ENCODE measurements at places on chromosomes 7 and 10.

GRCh38 chr7:35356495-35356894 is 102.6 kb upstream of the TBX20 start:
- no peak for DNase-seq

- DNase-seq: no peak
Observed at GRCh38 chr10:70176441-70176840, 6.1 kb upstream of the SAR1A start.

- no peak for DNase-seq
Observed at GRCh38 chr10:132659206-132660091, 121.9 kb downstream of the INPP5A start.

GRCh38 chr10:110354322-110354766 is 49.6 kb upstream of the SMNDC1 start:
- DNase-seq: peak; percentile 78

GRCh38 chr10:51233337-51234100 is 159.2 kb downstream of the PRKG1 start:
- DNase-seq: no peak

DNA sequence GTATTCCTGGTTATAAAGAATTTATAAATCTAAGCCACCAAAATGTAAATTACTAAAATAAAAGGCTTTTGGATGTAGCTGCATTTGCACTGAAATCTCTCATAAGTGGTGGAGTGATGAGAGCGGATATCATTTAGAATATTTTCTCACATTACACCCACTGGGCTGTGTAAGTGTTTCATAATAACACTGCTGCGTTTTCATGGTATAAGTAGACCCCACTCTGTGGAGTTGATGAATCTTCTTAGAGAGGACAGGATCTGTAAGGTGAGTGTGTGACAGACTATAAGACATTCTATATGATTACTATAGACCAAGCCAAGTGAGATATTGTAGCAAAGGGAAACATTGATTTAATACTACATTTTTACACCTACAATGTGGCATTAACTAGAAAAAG is 1024.1 kb upstream of the LRRN3 start:
- no peak for DNase-seq

- DNase-seq: no peak
Observed at GRCh38 chr7:140773104-140773503, 76.6 kb downstream of the NDUFB2 start.
